Stimulated activated CD4-positive, alpha-beta T cell treated with anti-CD3 and anti-CD28 coated beads, Interleukin-1b, Interleukin-23, amount 100 ng/mL, for 4 hours (primary cell): ENCODE measurements at places on chromosomes 11 and 22.

- no peak for DNase-seq
These were observed 28.7 kb upstream of the VPREB1 start for GRCh38 chr22:22215659-22216449.

DNA sequence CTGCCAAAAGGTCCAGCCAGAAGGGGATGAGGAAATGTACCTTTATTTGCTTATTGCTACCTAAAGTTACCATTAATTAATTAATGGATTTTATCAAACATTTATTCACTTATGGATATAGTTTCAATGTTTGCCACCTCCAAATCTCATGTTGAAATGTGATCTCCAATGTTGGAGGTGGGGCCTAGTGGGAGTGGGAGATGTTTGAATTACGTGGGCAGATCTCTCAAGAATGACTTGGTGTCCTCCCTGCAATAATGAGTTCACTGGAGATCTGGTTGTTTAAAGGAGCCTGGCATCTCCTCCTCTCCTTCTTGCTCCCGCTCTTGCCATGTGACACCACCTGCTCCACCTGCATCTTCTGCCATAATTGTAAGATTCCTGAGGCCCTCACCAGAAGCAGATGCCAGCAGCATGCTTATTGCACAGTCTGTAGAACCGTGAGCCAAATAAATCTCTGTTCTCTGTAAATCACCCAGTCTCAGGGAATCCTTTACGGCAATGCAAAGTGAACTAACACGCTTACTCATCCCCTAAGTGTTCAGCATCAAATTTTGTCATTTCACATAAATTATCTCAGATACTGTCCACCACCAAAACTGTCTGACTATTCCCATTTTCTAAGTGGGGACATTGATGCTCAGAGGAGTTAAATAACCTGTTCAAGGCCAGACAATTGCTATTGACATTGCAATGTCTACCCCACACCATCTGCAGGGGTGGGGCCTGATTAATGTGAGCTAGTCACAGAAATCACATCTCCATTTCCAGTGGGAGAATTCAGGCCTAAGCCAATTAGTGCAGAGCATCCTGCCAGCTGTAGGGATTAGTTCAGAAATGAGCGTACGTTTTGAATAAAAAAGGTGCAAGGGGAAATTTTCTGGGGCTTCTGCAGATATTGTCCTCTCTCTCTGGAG lies 51.6 kb upstream of the SYN3 start:
- DNase-seq: no peak

DNA sequence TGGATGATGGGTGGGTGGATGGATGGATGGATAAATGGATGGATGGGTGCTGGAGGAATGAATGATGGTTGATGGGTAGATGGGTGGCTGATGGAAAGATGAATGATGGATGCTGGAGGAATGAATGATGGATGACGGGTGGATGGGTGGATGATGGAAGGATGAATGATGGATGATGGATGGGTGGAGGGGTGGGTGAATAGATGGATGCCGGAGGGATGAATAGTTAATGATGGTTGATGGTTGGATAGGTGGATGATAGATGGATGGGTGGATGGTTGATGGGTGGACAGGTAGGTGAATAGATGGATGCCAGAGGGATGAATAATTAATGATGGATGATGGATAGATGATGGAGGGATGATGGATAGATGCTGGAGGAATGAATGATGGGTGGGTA lies 41.4 kb downstream of the ANO1 start:
- no peak for DNase-seq

DNA sequence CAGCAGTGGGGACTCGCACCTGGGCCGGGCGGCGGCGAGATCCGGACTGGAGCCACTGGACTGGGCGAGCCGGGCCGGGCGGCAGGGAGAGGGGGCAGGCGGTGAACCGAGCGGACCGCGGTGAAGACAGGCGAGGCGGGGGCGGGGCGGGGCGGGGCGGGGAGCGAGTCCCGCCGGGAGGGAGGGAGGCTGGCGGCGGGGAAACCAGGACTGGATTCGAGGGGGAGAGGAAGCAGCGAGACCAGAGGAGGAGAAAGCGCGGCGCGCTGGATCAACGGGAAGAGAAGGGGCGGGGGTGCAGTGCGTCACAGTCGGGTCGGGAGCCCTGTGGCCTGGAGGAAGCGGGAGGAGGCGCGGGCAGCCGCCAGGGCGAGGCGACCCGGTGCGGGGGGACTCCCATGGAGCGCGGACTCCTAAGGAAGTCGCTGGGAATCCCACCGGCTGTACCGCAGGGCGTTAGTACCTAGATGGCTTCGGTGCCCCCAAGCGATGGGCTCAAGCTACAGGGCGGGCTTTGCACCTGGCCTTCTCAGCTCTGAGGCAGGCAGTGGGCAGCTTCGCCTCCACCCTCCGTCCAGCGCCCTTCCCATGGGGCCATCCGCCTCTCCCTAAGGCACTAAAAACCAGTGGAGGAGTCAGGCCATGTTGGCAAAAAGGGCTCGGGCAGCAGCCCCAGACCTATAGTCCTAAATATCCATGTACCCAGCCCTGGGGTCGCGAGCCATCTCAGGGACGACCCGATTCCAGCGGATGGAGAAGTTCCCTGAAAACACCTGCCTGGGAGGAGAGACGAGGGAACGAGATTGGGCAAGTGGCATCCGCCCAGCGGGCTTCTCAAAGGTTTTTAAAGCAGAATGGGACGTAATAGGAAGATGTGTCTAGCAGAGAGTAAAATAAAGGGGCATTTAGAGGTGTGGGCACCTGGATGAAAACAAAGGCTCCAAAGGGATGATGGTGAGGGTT lies at the start of gene TMEM121B:
TMEM121B (minus strand) TSS at position 128 of the 963 bp plus-strand sequence. CDS start 233 bp downstream, outside the sequence.
- no peak for DNase-seq

- no peak for DNase-seq
These were observed 1.4 kb downstream of the PLXNB2 start for GRCh38 chr22:50305923-50306566.

DNA sequence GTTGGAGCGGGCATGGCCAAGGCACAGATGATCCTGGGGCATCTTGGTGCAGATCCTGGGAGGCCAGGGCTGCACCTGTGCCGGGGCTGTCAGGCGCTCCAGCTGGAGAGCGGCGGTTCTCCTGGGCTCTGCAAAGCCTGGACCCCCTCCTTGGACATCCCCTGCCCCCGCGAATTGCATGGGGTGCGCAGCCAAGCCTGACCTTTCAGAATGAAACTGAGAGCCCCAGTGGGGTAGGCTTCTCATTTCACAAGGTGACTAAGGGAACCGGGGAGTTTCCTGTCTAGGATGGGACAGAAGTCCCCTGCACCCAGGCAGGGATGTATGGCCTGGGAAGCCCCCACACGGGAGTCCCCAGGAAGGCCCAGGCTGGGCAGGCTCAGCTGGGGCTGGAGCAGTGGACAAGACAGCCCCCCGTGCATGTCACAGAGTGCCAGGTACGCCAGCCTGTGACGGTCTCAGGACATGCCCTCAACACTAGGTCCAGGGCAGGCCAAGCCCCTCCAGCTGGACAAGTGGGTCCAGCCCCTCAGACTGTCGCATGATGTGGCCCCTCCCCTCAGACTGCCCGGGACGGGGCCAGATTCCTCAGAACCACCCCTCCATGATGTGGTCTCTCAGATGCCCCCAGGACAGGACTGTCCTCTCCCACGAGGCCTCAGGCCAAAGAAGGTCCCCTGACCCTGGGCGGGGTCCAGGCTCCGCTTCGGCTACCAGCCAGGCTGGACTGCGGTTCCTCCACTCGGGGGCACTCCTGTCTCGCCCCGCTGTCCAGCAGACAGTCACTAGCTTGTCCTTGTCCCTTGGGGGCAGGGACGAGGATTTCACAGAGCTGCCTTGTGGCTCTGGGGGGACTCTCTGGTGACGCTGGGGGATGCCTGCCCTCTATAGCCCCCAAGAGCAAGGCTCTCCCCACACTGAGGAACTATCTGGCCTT lies 2.3 kb downstream of the LSP1 start:
- no peak for DNase-seq

DNA sequence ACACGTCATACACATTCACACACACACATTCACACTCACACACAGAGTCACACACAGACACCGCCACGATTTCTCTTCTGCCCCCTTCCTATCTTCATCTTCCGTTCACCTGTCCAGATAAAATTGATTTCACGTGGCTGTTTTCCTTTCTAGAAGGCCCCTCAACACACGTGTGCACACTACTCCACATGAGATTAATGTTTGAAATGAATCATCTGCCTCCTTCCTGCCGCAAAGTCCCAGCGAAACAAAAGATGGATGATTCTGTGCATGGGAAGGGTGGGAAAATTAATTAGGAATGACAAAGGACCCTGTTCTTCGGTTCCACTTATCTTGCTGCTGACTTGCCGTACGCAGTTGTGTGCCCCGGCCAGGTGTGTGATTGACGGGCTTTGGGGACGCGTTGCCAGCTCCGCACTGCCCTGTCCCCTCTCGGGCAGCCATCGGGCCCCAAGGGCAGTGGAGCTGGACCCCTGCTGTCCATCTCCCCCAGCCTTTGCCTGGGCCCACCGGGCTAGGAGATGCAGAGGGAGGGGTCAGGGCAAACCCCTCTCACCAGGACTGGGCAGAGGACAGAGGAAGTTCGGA lies 73.8 kb downstream of the MPPED1 start:
- DNase-seq: no peak

DNA sequence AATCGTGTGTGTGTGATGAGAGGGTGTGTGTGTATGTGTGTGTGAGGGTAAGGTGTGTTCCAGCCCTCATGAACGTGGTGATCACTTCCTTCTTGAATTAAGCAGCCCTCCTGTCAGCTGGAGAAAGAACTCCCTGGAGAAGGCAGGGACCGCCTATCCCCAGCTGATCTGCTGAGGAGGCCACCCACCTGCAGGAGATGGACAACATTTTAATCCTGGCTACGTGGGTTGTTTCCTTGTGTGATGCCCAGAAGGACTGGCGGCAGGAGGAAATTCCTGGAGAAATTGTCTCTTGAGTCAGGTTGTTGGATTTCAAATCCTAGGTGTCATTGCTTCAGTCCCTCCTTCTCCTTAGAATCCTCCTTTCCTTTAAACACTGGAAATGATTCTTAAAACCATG lies 878.8 kb downstream of the NTM start:
- DNase-seq: no peak

- no peak for DNase-seq
These were observed 97.5 kb upstream of the LMO1 start for GRCh38 chr11:8361206-8361605.

- no peak for DNase-seq
These were observed 60.2 kb downstream of the SLN start for GRCh38 chr11:107651672-107652071.

GRCh38 chr11:64836448-64837072 lies 7.9 kb downstream of the CDC42BPG start:
- no peak for DNase-seq

DNA sequence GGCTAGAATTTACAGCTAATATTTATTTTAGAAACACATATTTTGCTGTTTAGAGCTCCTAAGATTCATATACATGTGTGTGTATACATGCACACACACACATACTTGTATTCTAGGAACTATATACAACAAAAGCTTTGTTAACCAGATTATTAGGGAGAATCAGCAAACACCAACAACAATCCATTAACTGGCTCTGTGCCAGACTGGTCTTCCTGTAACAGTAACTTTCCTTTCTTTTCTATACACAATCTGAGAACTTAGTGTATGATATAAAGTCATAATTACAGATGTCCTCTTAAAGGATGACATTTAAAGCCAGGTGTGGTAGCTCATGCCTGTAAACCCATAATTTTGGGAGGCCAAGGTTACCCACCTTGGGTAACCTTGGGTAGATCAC lies 49.5 kb upstream of the CLNS1A start:
- DNase-seq: no peak

DNA sequence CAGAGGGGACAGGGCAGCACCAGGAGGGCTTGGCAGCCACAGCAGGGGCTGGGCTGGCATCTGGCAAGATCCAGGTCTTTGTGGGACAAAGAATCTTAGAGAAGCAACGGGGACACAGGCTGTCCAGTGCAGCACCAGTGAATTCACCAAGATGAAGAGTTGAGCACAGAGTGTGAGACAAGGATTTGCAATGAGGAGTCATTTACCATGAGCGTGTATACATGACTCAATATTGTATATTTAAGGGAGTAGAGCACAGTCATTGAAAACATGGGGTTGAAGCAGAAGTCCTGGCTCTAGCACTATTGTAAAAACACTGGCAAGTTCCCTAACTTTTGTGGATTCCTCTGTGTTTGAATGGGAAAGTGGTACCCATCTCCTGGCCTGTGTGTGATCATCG lies 3.5 kb downstream of the APOL1 start:
- no peak for DNase-seq

DNA sequence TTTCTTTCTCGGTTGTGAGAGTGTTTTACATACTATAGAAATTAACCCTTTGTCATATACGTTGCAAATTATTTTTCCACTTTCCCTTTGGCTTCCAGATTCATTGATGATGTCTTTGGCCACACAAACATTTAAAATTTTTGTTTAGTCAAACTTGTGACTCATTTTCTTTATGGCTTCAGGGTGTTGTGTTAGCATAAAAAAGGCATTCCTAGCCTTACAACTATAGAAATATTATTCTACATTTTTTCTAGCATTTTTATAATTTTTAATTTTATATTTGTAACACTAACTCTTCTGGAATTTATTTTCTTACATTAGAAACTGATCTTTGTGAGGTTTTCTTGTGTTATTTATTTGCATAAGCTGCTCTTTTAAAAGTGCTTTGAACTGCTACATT lies 12.1 kb downstream of the GRIA4 start:
- DNase-seq: no peak

GRCh38 chr11:131748151-131749050 lies 378.0 kb downstream of the NTM start:
- no peak for DNase-seq

DNA sequence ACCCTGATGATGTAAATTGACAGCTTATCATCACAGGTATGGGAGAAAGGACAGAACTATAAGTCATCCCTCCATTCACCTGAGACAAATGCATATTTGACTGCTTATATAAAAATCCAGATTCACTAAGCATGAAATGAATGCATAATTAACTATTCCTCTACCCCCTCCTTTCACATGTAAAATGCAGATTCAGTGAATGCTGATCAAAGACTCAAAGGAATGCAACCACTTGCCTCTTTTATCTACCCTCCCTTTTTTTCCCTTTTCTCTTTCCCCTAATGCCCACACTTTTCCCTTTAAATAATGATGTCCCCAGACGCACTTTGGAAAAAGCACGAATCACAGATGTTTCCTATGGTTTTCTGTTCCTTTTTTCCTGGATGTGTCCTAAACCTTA lies 4.5 kb upstream of the PLAAT4 start:
- DNase-seq: no peak

- no peak for DNase-seq
These were observed 28.6 kb downstream of the ADM start for GRCh38 chr11:10333490-10333889.

- no peak for DNase-seq
These were observed 39.7 kb downstream of the DKK3 start for GRCh38 chr11:11968511-11969280.

- no peak for DNase-seq
These were observed 47.7 kb downstream of the DNAJC24 start for GRCh38 chr11:31417357-31417756.

GRCh38 chr11:124801636-124802312 lies 1.6 kb upstream of the MSANTD2 start:
- no peak for DNase-seq

DNA sequence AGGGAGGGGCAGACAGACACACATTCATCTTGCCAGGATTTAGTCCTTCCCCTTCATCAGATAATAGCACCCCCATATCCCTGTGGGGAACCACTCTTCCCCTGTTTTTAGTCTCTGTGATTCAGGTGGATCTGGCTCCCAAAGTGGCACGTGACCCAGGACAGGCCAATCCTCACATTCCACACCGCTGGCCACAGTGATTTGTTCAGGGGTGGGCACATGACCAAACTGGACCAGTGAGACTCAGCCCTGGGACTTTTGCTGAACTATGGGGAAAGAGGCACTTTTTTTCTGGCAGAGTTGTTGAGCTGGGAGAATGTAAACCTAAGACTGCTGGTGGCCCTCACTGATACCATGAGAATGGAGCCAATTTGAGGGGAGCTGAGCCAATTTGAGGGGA lies 19.1 kb upstream of the KCNJ11 start:
- DNase-seq: no peak
